Urinary bladder (tissue), 4 donors: ENCODE measurements at places on chromosomes 1 and 21.
A peak's percentile ranks its signal among the peaks of the same experiment; 100 is the strongest.

- no peak for DNase-seq
Measured at GRCh38 chr21:15730484-15731242, 881 bp downstream of the USP25 start.

DNA sequence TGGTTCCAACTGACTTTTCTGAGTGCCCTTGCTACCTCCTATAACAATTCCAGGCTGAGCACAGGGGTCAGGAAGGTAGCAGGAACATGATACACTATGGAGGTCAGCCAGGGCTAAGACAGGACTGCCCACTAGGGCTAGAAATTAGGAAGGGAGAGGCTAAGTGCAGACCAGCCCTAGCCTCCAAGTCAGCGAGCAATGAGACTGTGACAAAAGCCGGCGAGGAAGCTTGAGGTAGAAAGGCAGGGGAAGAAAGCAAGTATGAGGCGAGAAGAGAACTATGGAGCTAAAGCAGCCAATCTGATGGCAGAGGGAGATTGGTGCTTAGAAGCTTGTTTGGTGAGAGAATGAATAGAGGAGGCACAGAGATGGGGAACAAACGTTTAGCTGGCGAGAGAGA lies 4.7 kb downstream of the UROD start:
- DNase-seq: no peak

GRCh38 chr1:117089996-117090395 lies 29.9 kb downstream of the TTF2 start:
- DNase-seq: no peak

- DNase-seq: no peak
Measured at GRCh38 chr1:185300152-185300551, 16.9 kb downstream of the IVNS1ABP start.

DNA sequence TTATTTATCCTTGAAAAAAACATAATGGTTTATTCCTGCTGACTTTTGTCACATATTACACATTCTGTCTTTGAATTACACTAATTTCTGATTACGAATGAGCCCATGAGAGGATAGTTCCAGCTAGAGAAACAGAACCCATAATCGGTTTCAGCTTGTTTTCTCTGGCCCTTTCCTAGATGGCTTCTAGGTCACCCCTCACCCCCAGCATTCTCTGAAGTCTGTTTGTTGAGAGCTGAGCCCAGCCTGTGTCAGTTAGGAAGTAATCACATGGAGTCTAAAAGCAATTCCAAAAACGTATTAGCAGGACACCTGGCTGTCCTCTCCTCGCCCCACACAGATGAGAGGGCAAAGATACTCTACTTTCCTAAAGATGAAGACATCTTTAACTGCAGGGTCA lies 48.9 kb downstream of the KIAA1614 start:
- DNase-seq: no peak

GRCh38 chr21:15022608-15023261 lies 42.1 kb downstream of the NRIP1 start:
- DNase-seq: no peak

DNA sequence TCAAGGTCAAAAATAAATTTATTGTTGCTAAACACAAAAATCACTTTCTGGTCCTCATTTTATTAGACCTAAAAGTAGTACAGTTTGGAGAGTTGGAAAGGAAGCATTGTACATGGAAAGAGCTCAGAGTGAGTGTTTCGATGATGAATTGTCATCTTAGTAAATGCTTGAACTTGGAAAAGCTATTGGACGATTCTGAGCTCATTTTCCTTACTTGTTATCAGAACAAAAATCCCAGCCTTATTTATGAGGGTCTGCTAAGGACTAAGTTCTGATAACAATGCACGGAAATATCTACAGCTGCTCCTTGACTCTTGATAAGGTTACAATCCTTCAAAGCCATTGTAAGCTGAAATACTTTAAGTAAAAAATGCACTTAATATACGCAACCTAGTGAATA lies 710.0 kb upstream of the PTBP2 start:
- DNase-seq: no peak

- DNase-seq: no peak
Measured at GRCh38 chr1:85199667-85200462, 951 bp downstream of the SYDE2 start.

DNA sequence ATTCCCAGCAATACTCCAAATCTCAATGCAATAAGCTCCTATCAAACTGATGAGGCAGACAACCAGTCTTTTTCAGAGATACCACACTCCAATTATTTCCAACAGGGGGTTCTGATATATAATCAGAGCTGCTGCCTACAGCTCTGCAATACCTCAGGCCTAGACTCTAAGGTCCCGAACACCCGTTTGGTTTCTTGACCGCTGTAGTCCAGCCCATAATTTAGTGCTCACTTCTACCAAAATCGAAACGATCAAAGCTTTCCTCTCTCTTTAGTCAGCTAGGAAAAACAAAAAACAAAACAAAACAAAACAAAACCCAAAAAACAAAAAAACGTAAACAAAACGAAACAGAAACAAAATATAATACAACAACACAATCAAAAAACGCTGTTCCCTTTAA lies 453.0 kb downstream of the NEGR1 start:
- no peak for DNase-seq

GRCh38 chr1:90114521-90115141 lies 119.7 kb downstream of the ZNF326 start:
- peak; percentile 47 for DNase-seq

- DNase-seq: no peak
Measured at GRCh38 chr1:183719289-183719688, 66.2 kb upstream of the APOBEC4 start.

DNA sequence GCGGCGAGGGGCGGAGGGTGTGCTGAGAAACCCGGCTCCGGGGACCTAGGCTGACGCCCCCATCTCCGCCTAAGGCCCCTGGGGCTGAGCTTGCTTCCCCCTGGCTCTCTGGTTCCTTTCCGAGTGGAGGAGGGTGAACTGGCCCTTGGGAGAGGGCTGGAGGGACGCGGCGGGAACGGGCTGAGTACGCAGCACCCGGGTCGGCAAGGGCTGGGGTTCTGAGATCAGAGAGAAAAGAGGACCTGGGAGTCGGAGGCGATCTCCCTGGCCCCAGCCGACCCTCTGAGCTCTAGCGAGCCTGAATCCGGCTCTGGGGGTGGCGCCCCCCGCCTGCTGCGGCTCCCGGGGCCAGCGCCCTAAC lies 270.8 kb downstream of the FOXD2 start:
- DNase-seq: no peak

- DNase-seq: peak; percentile 64
Measured at GRCh38 chr1:10210841-10211804, 753 bp downstream of the KIF1B start.

- DNase-seq: no peak
Measured at GRCh38 chr1:81478219-81478618, 322.5 kb upstream of the ADGRL2 start.

- peak; percentile 46 for DNase-seq
Measured at GRCh38 chr1:40338745-40339419, 21.8 kb upstream of the COL9A2 start.

GRCh38 chr1:108327534-108328466 lies 83.9 kb upstream of the NBPF4 start:
- DNase-seq: no peak

GRCh38 chr1:98322086-98322485 lies 339.4 kb upstream of the SNX7 start:
- DNase-seq: no peak

DNA sequence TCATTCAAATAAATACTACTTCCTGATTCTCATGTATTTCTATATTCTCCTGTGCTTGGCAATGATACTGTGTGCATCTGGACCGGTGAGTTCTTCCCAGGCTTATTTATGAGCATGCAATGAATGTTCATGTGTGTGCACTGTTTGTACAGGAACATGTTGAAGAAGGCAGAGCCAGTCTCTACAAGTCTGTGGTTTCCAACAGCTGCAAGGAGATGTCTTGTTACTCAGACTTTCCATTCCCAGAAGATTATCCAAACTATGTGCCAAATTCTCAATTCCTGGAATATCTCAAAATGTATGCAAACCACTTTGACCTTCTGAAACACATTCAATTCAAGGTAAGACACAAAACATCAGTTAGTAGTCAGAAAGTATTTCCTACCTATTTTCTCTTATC lies 19.1 kb downstream of the FMO1 start:
- DNase-seq: no peak

GRCh38 chr1:160756849-160757201 lies 17.8 kb downstream of the SLAMF7 start:
- no peak for DNase-seq

DNA sequence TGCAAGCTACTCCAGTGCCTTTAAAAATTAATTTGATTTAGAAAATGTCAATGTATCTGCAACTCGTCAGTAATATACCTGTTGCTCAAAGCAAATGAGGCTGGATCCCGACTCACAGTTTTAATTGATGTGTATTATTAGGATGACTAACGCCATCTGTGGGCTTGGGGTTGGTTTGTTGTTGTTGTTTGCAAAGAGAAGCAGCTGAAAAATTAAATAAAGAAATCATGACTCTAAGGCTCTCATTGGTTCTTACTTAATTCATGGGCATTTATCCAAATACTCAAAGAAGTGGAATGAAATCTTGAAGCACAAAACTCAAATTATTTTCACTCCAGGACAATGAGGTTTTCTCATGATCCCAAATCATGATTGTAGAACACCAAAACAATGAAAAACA lies 46.4 kb downstream of the SEC16B start:
- DNase-seq: no peak

- DNase-seq: no peak
Measured at GRCh38 chr1:223006917-223007648, 136.0 kb downstream of the TLR5 start.

DNA sequence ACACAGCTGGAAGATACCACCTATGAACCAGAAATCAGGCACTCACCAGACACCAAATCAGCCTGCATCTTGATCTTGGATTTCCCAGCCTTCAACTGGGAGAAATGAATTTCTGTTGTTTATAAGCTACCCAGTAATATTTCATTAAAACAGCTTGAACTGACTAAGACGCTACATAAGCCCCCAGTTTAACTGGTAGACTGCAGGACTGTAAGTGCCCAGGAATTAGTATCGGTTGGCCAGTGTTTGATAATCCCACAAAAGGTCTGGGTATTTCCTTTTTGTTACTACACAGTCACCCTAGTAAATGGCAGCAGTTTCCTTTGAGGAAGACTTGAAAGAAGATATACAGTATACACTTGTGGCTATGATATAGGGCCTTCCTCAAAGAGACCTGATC lies 7.3 kb upstream of the SLC35D1 start:
- DNase-seq: no peak

GRCh38 chr1:179954493-179955286 lies at the start of gene CEP350:
Gene CEP350 (plus strand): TSS chr1:179954810. CDS start chr1:179986182, 31,372 bp downstream.
- DNase-seq: peak; percentile 99

GRCh38 chr21:46491553-46491952 lies 32.9 kb downstream of the DIP2A start:
- no peak for DNase-seq

- DNase-seq: peak; percentile 95
Measured at GRCh38 chr1:23369335-23370013, at the start of gene ZNF436. Gene ZNF436 (minus strand): TSS chr1:23369836. CDS start chr1:23368005, 1,831 bp downstream.

DNA sequence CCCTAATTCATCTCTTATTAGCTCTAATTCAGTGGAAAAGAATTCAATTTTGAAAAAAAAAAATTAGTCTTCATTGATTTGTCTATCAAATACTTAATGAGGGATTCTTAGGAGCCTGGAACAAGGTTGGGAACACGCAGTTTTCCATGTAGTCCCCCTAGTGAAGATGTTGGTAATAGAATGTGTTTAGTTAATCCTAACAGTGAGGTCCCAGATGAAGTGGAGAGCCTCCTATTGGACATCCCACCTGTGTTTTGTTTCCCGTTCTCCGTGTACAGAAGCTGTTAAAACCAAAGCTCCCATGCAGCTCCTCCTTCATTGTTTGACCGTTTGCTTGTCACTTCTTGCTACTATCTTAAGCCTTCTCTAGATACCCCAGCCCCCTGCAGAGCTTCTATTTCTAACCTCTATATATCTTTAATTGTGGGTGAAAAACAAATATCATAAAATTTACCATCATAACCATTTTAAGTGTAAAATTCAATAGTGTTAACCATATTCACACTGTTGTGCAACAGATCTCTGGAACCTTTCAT lies 67.5 kb downstream of the PCNX2 start:
- no peak for DNase-seq

- no peak for DNase-seq
Measured at GRCh38 chr1:26540351-26540750, 10.8 kb downstream of the RPS6KA1 start.

DNA sequence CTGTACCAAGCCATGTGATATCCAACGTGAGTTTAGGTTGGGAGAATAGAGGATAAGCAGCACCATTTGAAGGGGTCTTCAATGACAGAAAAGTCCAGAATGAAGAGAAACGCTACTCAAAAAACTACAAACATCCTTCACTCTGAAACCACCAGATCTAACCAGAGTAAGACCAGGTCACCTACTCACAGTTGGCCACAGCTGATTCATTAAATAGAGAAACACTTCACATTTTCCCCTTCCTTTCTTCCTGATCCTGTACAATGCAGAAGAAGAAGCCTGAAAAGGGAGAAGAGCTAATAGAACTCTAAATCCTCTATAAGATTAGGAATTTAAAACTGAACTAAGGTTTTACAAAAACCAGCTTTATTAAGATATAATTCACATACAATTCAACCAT lies 19.4 kb upstream of the SETDB1 start:
- no peak for DNase-seq

GRCh38 chr1:228975238-228975907 lies 240.1 kb downstream of the RHOU start:
- DNase-seq: no peak

DNA sequence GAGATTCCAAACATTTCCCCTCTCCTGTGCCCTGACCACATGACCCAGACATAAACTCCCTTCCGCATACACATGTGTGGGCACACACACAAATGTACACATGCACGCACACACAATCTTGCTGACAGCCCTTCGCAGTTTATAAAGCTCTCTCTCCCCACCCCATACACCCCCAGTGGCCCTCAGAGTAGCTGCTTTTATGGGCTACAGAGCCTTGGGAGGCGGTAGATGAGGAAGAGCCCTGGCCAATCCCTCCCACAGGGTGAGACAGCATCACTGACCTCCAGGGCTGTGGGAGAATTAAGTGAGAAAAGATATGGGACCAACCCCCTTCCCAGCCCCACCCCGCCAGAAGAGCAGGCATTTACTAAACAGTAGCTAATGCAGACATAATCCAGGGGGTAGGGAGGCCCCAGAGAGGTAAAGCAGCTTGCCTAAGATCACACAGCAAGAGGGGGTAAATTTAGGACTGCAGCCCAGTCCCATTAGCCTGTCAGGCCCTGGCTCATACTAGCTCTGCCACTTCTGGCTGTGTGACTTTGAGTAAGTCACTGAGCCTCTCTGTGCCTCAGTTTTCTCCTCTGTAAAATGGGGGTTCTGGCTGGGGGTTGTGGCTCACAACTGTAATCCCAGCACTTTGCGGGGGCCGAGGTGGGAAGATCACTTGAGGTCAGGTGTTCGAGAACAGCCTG lies 5.1 kb downstream of the SDC3 start:
- no peak for DNase-seq

- no peak for DNase-seq
Measured at GRCh38 chr21:36403713-36404112, 18.5 kb downstream of the CHAF1B start.

GRCh38 chr1:56200896-56201295 lies 378.5 kb downstream of the PLPP3 start:
- DNase-seq: no peak
